Progenitor cell of endocrine pancreas (in vitro differentiated cells): ENCODE measurements at places on chromosomes 7 and 10.

GRCh38 chr7:133941496-133941895, 185.6 kb upstream of the LRGUK start:
- H3K27ac ChIP-seq, result no peak overlapping the region
- DNase-seq, result no peak
- H3K27me3 ChIP-seq, result no peaks in the 10 kb centered on the region
- no peaks in the 10 kb centered on the region for H3K4me1 ChIP-seq
- peaks cover 13% of the 10 kb centered on the region for H3K36me3 ChIP-seq

DNA sequence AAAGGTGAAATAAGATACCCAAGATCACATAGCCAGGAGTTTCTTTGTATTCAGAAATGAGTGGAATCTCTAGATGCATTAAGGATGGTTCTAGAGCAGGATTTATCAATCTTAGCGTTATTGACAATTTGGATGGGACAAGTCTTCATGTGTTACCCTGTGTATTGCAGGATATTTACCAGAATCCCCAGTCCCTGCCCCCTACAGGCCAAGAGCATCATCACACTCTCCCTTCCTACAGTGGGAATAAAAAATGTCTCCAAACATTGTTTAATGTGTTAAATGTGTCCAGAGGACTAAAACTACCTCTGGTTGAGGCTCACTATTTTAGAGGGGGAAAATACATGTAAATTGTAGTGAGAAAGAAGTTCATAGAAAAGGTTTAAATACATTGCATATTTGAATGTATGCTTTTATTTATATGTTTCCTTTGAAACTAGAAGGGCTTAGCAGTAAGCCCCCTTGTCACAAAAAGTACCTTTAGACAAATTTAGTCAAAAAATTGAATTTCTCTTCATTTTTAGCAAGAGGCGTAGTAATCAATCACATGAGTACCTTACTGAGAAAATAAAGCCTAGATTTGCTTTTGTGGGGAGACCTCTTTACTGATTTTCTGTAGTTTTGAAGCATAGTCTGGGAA, 141.2 kb downstream of the MLLT10 start:
- no peak for DNase-seq
- peaks cover 2% of the 10 kb centered on the region for H3K4me1 ChIP-seq
- H3K4me3 ChIP-seq, result no peak overlapping the region
- H3K36me3 ChIP-seq, result peaks cover 6% of the 10 kb centered on the region
- H3K27ac ChIP-seq, result no peak overlapping the region

DNA sequence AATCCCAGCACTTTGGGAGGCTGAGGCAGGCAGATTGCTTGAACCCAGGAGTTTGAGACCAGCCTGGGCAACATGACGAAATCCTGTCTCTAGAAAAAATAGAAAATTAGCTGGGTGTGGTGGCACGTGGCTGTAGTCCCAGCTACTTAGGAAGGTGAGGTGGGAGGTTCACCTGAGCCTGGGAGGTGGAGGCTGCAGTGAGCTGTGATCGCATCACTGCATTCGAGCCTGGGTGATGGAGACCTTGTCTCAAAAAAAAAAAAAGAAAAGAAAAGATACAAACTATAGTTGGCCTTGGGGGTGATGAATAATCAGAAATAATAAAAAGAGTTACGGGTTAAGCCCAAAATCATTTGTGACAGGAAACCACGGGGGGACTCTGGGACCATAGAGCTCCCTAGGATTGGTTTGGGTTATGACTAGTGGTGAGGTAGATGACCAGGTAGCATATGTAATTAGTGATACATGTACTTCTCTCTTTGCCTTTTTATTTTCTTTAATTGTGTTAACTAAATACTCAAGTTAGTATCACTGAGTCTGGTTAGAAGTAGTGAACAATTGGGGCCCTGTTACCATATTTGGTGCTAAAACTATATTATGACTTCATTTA, 10.4 kb upstream of the ASCC1 start:
- no peak overlapping the region for H3K27ac ChIP-seq
- H3K27me3 ChIP-seq, result no peaks in the 10 kb centered on the region
- H3K4me1 ChIP-seq, result peaks cover 19% of the 10 kb centered on the region
- no peak for DNase-seq

GRCh38 chr10:124348801-124349200, 69.9 kb downstream of the OAT start:
- H3K27ac ChIP-seq, result no peak overlapping the region
- H3K4me3 ChIP-seq, result no peak overlapping the region
- H3K27me3 ChIP-seq, result peaks cover 16% of the 10 kb centered on the region
- no peak for DNase-seq
- no peaks in the 10 kb centered on the region for H3K36me3 ChIP-seq

- no peak overlapping the region for H3K27ac ChIP-seq
- DNase-seq, result no peak
- peaks cover 4% of the 10 kb centered on the region for H3K27me3 ChIP-seq
- no peaks in the 10 kb centered on the region for H3K36me3 ChIP-seq
- H3K4me3 ChIP-seq, result no peak overlapping the region
- peaks cover 11% of the 10 kb centered on the region for H3K4me1 ChIP-seq
Observed at GRCh38 chr7:99943641-99944496, 14.4 kb upstream of the GJC3 start.

DNA sequence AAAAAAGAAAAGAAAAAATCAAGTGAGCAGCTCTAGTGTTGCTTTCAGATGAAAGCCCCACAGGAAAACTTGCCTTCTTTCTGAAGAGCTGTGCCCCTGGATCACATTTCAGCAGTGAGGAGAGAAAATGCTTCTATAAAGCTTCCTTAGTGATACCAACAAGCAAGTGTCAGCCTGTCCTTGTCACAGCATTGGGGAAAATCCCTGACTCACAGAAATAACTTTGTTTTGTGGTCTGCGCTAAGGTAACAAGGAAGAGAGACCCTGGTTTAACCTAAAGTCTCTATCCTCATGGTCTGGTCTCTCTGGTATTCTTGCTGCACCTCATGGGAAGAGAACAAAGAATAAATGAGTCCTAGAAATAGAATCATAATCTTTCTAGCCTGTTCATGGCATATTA, 885.2 kb upstream of the SORCS1 start:
- H3K27me3 ChIP-seq, result no peaks in the 10 kb centered on the region
- no peaks in the 10 kb centered on the region for H3K4me1 ChIP-seq
- DNase-seq, result no peak

GRCh38 chr7:4726566-4726965, 44.5 kb downstream of the FOXK1 start:
- no peaks in the 10 kb centered on the region for H3K27me3 ChIP-seq
- no peak for DNase-seq
- peaks cover 29% of the 10 kb centered on the region for H3K4me1 ChIP-seq
- no peak overlapping the region for H3K27ac ChIP-seq

GRCh38 chr7:159028508-159029401, 115.9 kb downstream of the VIPR2 start:
- H3K27me3 ChIP-seq, result peaks cover 8% of the 10 kb centered on the region
- no peak for DNase-seq
- H3K36me3 ChIP-seq, result no peaks in the 10 kb centered on the region
- peaks cover 14% of the 10 kb centered on the region for H3K4me1 ChIP-seq
- H3K27ac ChIP-seq, result no peak overlapping the region

DNA sequence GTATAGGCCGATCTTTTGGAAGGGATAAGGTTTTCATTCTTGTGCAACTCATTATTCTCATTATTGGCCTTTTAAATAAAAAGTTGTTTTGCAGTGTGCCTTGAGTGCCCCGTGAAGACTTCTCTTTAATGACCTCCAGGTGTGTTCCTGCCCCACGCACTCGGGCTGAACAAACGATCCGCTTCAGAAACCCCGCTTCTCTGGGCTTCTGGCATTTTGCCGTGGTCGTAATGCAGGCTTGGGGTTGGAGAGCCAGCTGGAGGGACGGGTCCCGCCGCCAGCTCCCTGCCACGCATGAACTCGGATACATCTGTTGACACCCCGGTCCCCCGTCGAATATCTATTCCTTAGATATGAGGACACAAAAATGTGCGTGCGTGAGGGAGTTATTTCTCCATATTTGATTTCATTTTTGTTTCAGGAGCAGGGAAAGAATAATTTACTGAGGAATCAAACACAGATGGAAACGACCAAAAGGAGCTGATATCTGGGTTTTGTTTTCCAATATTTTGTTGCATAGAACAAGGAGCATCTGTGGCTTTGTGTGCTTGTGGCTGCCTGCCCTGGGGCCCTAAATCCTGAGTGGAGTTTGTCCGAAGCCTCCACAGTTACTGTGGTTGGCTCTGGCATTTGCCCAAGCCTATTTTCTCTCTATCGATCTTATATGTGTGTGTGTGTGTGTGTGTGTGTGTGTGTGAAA, 17.0 kb upstream of the TTYH3 start:
- peaks cover 15% of the 10 kb centered on the region for H3K27me3 ChIP-seq
- H3K4me1 ChIP-seq, result peaks cover 12% of the 10 kb centered on the region
- H3K4me3 ChIP-seq, result no peak overlapping the region
- no peak for DNase-seq
- peaks cover 6% of the 10 kb centered on the region for H3K36me3 ChIP-seq

- H3K27ac ChIP-seq, result no peak overlapping the region
- DNase-seq, result no peak
- no peaks in the 10 kb centered on the region for H3K27me3 ChIP-seq
- no peaks in the 10 kb centered on the region for H3K4me1 ChIP-seq
- H3K4me3 ChIP-seq, result no peak overlapping the region
Observed at GRCh38 chr7:25795824-25796235, 356.2 kb upstream of the NFE2L3 start.

DNA sequence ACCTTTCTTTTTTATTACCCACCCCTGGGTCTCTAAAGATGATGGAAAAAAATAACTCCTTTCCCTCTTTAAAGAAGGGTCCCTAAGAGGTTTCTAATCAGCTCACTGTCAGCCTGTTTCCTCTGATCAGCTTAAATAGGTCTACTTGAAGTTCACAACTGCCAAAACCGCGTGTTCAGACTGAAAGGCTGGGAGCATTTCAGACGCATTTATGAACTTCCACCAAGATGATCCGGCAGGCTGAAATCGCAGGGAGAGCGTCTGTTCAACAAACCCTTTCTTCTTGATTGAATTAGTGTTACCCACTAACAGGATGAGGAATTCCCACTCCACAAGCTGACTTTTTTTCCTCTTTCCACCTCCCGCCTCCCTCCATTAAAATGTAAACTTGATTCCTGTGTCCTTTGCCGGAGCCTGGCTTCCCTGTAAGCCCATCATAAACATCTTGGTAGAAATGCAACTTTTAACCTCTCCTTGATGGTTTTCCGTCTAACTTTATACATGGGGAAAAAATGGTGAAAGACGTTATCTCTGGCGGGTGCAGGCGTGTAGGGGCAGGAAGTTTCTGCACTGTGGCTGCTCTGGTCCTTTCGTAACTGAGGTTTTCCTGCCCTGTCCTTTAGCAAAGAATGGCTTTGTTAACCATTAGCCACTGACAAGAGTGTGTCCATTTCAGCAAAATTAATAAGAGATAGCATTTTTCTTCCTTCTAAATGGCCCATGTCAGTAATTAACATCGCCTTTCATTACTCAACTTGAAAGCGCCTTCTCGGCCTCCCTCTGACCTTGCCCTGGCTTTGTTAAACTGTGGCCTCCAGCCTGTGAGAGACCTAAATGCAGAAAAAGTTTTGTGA, 130.7 kb downstream of the BAMBI start:
- H3K4me1 ChIP-seq, result peaks cover 55% of the 10 kb centered on the region
- no peak for DNase-seq
- no peaks in the 10 kb centered on the region for H3K27me3 ChIP-seq
- peak overlapping the region; percentile 47 for H3K4me3 ChIP-seq

- peak overlapping the region; percentile 11 for H3K27ac ChIP-seq
- H3K36me3 ChIP-seq, result peaks cover 4% of the 10 kb centered on the region
- H3K4me3 ChIP-seq, result peak overlapping the region; percentile 2
- peaks cover 26% of the 10 kb centered on the region for H3K4me1 ChIP-seq
- peaks cover 13% of the 10 kb centered on the region for H3K27me3 ChIP-seq
Observed at GRCh38 chr10:28296023-28296422, 6.8 kb downstream of the MPP7 start.

- H3K4me1 ChIP-seq, result no peaks in the 10 kb centered on the region
- no peaks in the 10 kb centered on the region for H3K36me3 ChIP-seq
- H3K4me3 ChIP-seq, result no peak overlapping the region
- H3K27ac ChIP-seq, result no peak overlapping the region
- DNase-seq, result peak; percentile 32
- H3K27me3 ChIP-seq, result peaks cover 23% of the 10 kb centered on the region
Observed at GRCh38 chr10:130341356-130341755, 205.2 kb downstream of the GLRX3 start.

- peaks cover 22% of the 10 kb centered on the region for H3K36me3 ChIP-seq
- no peak for DNase-seq
- no peak overlapping the region for H3K27ac ChIP-seq
- no peaks in the 10 kb centered on the region for H3K4me1 ChIP-seq
- no peaks in the 10 kb centered on the region for H3K27me3 ChIP-seq
- H3K4me3 ChIP-seq, result no peak overlapping the region
Observed at GRCh38 chr7:17339139-17339538, 40.7 kb downstream of the AHR start.

DNA sequence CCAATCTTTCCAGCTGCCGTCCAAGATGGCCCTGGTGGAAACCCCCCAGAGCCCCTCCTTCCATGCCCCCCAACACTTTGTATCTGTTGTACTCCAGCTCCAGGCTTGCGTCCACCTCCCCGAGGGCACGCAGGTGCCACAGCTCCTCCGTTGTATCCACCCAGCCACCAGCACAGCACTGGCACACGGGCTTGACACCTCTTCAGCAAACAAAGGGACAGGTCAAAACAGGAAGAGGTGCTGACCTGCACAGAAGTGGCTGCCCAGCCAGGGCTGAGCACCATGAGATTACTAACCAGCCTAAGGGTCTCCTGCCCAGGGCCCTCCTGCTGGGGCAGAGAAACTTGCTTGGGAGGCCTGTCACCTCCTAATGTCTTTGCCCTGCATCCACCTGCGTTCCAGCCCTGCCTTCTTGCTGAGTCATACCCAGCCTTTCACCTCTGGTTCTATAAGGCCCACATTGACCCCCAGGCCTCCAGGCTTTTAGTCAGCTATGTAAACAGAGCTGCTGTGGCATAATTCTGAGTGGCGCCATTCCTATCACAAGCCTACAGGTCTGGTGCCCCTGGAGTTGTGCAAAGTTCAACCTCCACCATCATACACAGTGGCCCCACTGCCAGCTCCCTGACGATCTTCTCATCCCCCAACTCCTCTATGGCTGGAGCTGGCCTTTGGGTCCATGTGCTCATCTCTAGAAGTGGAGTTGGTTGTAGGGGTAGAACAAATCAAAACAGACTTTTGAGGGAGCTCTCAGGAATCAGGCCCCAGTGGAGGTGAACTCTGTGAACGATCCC, 20.9 kb downstream of the SLC29A3 start:
- H3K27ac ChIP-seq, result peak overlapping the region; percentile 89
- peak overlapping the region; percentile 17 for H3K4me3 ChIP-seq
- DNase-seq, result no peak
- H3K36me3 ChIP-seq, result peaks cover 3% of the 10 kb centered on the region
- H3K27me3 ChIP-seq, result no peaks in the 10 kb centered on the region
- H3K4me1 ChIP-seq, result peaks cover 54% of the 10 kb centered on the region

- no peak overlapping the region for H3K4me3 ChIP-seq
- DNase-seq, result no peak
- H3K27me3 ChIP-seq, result no peaks in the 10 kb centered on the region
- H3K27ac ChIP-seq, result no peak overlapping the region
- no peaks in the 10 kb centered on the region for H3K36me3 ChIP-seq
Observed at GRCh38 chr10:1624240-1624639, 113.1 kb downstream of the ADARB2 start.

DNA sequence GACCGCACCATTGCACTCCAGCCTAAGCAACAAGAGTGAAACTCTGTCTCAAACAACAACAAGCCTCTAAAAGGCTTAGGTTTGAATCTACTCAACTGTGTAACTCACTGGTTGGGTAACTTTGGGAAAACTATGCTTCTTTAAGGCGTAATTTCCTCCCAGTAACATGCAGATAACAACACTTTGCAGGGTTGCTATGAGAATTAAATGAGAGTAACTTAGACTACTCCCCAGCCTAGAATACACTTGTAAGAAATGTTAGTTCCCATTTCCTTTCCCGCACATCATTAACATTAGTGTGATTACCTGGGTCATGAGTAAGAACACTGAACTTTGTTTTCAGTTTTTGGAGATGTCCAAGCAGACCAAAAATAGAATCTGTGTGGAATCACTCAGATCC, 5.4 kb upstream of the MYPN start:
- no peaks in the 10 kb centered on the region for H3K27me3 ChIP-seq
- no peak overlapping the region for H3K27ac ChIP-seq
- H3K4me1 ChIP-seq, result peaks cover 17% of the 10 kb centered on the region
- H3K36me3 ChIP-seq, result no peaks in the 10 kb centered on the region
- DNase-seq, result no peak
